ENCODE measurements at places on chromosomes 2 and 18.

- no peak for DNase-seq
These were observed 186.9 kb downstream of the ZFP36L2 start for GRCh38 chr2:43039376-43040080.

GRCh38 chr2:175002547-175003274 is 2.5 kb downstream of the CHN1 start:
- no peak for DNase-seq

DNA sequence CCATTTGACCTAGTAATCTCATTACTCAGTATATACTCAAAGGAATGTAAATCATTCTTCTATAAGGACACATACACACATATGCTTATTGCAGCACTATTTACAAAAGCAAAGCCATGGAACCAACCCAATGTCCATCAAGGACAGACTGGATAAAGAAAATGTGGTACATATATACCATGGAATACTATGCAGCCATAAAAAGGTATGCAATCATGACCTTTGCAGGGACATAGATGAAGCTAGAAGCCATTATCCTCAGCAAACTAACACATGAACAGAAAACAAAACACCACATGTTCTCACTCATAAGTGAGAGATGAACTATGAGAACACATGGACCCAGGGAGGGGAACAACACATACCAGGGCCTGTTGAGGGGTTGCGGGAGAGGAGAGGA is 214.5 kb downstream of the NBAS start:
- no peak for DNase-seq

GRCh38 chr18:63263444-63263843 is 56.1 kb downstream of the BCL2 start:
- no peak for DNase-seq

DNA sequence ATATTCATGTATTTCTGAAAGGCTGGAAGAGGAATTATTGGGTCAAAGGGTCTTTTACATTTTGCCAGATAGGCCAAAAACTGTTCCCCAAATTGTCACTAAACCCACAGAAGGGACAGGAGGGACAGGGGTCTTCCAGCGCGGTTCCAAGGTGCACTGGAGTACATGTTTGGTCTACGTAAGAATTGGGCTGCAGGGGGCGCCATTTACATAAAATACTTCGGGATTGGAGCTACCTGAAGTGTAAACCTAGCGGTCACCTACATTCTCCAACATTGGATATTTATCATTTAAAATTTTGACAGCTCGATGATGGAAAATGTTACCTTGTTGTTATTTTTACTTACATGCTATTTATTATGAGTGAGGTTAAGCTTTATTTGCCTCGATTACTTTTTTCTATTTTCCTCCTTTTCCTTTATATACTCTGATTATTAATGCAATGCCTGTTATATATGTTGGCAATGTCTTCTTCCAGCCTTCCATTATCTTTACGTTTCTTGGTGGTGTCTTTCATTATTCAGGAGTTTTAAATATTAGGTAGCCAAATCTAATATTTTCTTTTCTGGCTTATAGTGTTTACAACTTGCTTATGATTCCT is 43.0 kb upstream of the RAB6C start:
- no peak for DNase-seq

DNA sequence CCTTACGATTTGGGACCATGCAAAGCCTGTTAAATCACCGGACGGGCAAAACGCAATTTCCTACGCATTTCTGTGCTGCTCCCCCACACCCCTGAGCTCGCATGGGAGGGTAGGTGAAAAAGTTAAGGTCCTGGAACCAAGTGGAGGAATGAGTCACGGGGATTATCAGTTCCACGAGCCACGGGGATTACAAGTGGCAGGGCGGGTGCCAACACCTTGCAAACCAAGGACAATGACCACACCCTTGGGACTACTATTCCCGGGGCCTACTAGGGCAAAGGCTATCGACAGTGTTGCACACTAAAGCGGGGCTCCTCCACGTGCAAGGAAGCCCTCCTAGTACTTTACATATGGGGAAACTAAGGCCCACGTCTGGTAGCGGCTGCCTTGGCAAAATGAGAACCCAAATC is 447 bp downstream of the RETSAT start:
- no peak for DNase-seq

DNA sequence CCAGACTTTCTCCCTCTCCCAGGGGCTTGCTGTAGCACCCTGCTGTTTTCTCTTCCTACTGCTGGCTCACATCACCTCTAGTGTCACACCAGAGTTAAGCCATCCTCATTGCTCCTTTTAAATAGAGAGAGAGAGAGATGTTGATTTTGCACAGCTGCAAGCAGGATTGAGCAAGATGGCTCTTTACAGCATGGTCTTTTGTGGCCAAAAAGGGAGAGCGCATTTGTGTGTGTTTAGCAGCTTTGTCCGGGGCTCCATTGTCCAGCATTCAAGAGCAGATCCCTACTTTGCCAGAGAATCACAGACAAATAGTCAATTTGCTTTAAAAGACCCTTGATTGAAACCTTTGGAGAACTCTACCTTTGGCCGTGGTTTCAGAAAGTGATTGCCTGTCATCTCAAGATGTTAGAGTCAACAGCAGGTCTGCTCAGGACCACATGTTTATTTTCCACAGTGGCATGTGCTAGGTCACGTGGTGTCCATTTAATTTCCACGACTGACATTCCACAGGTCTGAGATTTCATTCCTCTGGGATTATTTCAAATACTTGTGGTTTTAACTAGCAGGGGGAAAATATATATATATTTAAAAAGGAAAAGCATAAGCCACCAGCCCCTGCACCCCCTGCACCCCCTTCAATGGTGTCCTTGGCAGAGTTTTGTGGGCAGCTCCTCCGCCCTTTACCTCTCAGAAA is 359.9 kb upstream of the SLC14A2 start:
- DNase-seq, result no peak

- no peak for DNase-seq
These were observed 159.8 kb downstream of the RHBDD1 start for GRCh38 chr2:226995625-226996041.

GRCh38 chr18:10497206-10497749 is 28.5 kb upstream of the NAPG start:
- no peak for DNase-seq

GRCh38 chr2:238280083-238280825 is 8.2 kb downstream of the PER2 start:
- DNase-seq, result no peak

DNA sequence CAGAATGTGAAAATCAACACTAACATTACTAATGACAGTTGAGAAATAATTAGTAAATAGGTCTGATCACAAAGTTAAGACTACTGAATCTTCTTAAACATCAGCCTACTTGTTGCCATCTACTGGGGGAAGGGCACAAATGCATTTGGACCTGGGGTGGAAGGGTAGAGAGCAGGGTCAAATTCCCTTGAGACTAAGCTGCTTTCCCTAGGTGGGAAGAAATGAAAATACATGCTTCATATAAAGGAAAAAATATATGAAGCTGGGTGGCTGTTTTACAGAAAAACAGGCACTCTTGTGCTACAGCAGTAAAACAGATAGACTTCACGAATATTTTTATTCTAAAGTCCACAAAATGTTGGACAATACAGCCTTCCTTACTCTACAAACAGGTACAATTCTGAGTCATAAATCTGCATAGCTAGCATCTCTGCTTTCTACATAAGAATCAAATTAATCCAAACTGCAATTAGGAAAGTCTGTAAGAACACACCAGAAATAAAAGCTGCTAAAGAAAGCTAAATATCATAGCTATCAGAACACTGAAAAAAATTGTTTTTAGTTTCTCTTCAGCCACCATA is 10.9 kb downstream of the TRIP12 start:
- no peak for DNase-seq

- DNase-seq, result no peak
These were observed 56.8 kb downstream of the GTF3C3 start for GRCh38 chr2:196742685-196743084.

DNA sequence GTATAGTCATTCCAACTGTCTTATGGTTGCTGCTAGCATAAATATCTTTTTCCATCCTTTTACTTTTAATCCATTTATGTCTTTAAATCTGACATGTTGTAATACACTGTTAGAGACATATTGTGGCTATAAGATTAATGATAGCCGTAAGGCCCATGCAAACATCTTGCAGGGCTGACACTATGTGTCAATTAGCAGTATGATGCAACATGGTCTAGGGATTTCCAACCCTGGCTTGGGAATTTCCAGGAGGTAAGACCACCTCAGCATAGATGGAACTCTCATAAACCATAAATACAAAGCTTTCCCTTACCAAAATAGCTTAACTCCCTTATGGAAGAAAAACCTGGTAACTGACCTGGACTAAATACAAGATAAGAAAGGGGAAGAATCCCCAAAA is 16.5 kb downstream of the SCLY start:
- no peak for DNase-seq

- DNase-seq, result no peak
These were observed 118.3 kb downstream of the MGAT5 start for GRCh38 chr2:134372141-134372540.

DNA sequence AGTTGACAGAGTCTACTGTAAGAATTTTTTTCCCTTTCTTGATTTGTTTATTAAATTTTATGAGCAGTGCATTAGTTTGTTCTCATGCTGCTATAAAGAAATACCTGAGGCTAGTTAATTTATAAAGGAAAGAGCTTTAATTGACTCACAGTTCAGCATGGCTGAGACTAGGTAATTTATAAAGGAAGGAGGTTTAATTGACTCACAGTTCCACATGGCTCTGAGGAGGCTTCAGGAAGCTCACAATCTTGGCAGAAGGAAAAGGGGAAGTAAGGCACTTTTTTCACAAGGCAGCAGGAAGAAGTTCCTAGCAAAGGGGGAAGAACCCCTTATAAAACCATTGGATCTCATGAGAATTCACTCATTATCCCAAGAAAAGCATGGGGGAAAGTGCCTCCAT is 191.4 kb upstream of the VRK2 start:
- DNase-seq, result no peak

- DNase-seq, result no peak
These were observed 27.2 kb upstream of the C1D start for GRCh38 chr2:68089961-68090360.

- DNase-seq, result no peak
These were observed 108.7 kb downstream of the EPHA4 start for GRCh38 chr2:221463241-221463896.

GRCh38 chr18:39946623-39947061 is 2008.4 kb upstream of the PIK3C3 start:
- DNase-seq, result no peak

- no peak for DNase-seq
These were observed 648.5 kb downstream of the CPS1 start for GRCh38 chr2:211204902-211205301.

DNA sequence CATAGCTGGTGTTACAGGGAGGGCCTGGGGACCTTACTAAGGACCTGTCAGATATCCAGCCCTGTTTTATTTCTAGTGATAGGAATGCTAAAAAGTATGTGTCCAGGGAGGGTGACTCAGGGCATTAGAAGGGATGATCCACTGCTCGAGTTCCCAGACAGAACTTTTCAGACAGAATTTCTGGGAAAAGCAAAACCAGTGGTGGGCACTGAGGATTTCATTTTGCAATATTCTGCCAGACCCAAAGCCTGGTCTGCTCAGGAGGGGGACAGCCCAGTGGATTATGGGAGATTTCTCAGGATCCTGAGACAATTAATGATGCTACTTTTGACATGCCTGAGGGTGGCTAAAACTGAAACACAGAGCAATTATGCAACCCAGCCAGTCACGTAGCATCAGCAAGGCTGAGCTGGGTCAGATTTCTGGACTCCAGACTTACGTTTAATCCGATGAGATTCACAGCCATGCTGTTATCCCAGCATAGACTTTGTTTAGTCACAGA is 4.7 kb upstream of the KCNE4 start:
- DNase-seq, result no peak

- no peak for DNase-seq
These were observed 43.6 kb upstream of the VPS54 start for GRCh38 chr2:64062840-64063239.

GRCh38 chr18:31598021-31598805 is 6.5 kb downstream of the TTR start:
- DNase-seq, result no peak

All from cortex of kidney (tissue), 1 donor.